ENCODE measurements at places on chromosomes 7 and 10.

- DNase-seq = no peak
Measured at GRCh38 chr7:24945899-24946298, 34.1 kb downstream of the OSBPL3 start.

DNA sequence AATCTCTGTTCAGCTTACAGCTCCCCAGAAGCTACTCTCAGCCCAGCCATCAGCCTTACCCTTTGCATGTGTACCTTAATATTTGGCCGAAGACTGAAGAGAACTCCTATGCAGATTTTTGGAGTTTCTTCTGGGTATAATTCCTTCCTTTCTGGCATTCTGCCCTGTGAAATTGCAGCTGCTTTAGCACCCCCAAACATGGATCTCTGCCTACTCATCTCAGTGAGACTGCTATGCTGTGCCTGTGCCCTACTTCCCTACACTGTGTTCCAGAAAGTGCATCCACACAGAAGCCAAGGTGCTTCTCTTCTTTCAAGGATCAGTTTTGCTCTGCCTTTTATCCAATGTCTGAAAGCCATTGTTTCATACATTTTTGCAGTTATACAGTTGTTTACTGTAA, 81.6 kb downstream of the NPY start:
- no peak for DNase-seq

- DNase-seq = no peak
Measured at GRCh38 chr7:80596933-80597517, 41.4 kb upstream of the CD36 start.

GRCh38 chr7:146235195-146235594, 118.6 kb downstream of the CNTNAP2 start:
- DNase-seq = no peak

All from HS-5 (cell line).